ENCODE measurements at places on chromosomes 6 and 20. TPM values are rescaled to one million over a fixed set of nuclear protein-coding genes. Genes with fewer than 3 reads are reported as not detected.
A peak's percentile ranks its signal among the peaks of the same experiment; 100 is the strongest.

- peak overlapping the region; percentile 97 for H3K4me3 ChIP-seq
- no peak for DNase-seq
- H3K27ac ChIP-seq = peak overlapping the region; percentile 86
Observed at GRCh38 chr20:21302664-21303060, 469 bp upstream of the XRN2 start.

- H3K4me1 ChIP-seq = peaks cover 16% of the 10 kb centered on the region
- no peaks in the 10 kb centered on the region for H3K27me3 ChIP-seq
- no peaks in the 10 kb centered on the region for H3K36me3 ChIP-seq
Observed at GRCh38 chr20:25223179-25223661, 24.7 kb upstream of the PYGB start.

- H3K4me1 ChIP-seq = peaks cover 11% of the 10 kb centered on the region
- no peaks in the 10 kb centered on the region for H3K27me3 ChIP-seq
- H3K36me3 ChIP-seq = peaks cover 2% of the 10 kb centered on the region
Observed at GRCh38 chr6:5213836-5214235, 46.9 kb downstream of the LYRM4 start.

- H3K27me3 ChIP-seq = no peaks in the 10 kb centered on the region
- H3K27ac ChIP-seq = no peak overlapping the region
- no peak for DNase-seq
- H3K4me3 ChIP-seq = no peak overlapping the region
Observed at GRCh38 chr20:8265588-8265987, 133.5 kb downstream of the PLCB1 start.

DNA sequence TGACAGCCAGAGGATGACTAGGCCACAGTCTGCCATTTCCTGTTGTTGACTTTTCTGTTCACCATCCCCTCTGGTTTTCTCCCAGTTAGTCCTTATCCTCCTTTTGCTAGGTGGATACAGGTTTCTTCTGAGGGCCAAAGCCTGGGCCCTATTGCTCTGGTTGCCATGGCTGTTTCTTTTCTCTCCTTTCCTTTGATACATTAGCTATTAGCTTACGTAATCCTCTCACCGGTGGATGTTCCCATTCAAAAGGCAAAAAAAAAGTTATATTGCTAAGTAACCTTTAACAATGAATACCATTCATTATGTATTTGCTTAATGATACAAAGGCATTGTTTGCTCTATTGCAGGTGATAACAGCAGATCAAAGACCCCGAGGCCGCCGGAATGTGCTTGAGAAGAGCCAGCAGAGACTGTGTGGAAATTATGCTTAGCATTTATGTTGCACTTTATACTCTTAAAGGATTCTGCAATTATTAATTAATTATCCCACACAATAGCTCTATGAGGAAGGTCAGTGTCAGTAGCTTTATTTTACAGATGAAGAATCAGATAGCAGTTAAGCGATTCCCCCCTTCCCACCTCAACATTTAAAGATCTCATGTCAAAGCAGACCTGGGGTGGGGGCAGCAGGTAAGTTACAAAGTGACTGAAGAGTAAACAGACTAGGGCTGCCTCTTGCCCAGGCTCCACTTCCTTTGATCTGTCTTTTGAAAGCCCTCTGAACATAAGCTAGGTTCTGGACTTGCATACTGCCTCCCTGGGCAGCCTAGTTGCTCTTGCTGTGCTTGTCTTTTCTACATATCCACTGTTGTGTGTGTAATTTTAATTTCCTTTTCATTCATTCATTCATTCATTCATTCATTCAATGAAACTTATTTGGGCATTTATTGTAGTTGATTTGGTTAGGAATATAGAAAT lies 14.5 kb upstream of the TFB1M start:
- H3K27ac ChIP-seq = no peak overlapping the region
- no peaks in the 10 kb centered on the region for H3K27me3 ChIP-seq
- peaks cover 25% of the 10 kb centered on the region for H3K4me1 ChIP-seq
- no peaks in the 10 kb centered on the region for H3K36me3 ChIP-seq

DNA sequence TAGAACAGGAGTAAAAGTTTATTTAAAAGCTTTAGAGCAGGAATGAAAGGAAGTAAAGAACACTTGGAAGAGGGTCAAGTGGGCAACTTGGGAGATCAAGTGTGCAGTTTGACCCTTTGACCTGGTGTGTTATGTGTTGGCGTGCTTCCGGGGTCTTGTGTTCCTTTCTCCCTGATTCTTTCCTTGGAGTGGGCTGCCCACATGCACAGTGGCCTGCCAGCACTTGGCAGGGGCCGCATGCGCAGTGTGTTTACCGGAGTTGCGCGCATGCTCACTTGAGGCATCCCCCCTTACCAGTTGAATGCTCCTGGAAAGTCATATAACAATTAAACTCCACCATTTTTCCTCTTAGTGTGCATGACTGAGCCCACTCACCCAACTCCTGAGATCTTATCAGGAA lies 160.3 kb downstream of the ADAT2 start:
- peaks cover 4% of the 10 kb centered on the region for H3K36me3 ChIP-seq
- peaks cover 4% of the 10 kb centered on the region for H3K27me3 ChIP-seq
- H3K4me3 ChIP-seq = no peak overlapping the region
- no peak for DNase-seq
- peak overlapping the region; percentile 45 for H3K27ac ChIP-seq

DNA sequence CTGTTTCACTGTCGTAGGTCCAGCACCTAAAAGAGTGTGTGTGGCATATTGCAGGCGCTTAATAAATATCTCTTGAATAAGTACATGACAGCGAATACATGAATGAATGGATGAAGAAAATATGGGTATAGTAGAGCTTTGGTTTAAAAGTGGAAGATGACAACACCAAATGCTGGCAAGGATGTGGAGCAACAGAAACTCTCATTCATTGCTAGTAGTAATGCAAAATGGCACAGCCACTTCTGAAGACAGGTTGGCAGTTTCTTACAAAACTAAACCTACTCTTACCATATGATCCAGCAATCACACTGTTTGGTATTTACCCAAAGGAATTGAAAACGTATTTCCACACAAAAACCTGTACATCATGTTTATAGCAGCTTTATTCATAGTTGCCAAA lies 36.3 kb upstream of the ARFGEF2 start:
- no peaks in the 10 kb centered on the region for H3K36me3 ChIP-seq
- no peaks in the 10 kb centered on the region for H3K4me1 ChIP-seq
- H3K27ac ChIP-seq = no peak overlapping the region
- H3K27me3 ChIP-seq = peaks cover 6% of the 10 kb centered on the region

DNA sequence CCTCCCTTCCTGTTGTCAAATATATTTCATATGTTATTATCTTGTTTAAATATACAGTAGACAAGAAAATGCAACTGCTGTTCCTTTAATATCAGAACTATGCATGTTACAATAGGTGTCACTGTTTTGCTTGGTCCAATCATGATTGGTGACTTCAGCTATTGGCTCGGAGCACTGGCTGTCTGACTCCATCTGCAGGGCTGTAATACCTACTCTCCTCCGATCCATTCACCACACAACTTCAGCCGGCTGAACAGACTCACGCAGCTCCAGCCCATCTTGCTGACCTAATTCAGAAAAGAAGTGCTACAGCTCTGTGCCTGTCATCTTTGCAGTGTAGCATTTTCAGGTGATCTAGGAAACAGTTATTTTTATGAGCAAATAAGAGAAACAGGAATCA lies at the start of gene BTBD3:
TSS of gene BTBD3 (plus strand) at position 231 of the 400 bp plus-strand sequence. CDS start 383 bp downstream, outside the sequence.
- peak within 1 kb of the TSS; percentile 8 for H3K4me3 ChIP-seq
- no peaks in the 10 kb centered on the region for H3K27me3 ChIP-seq
- peaks cover 5% of the 10 kb centered on the region for H3K36me3 ChIP-seq
- peak within 1 kb of the TSS; percentile 76 for H3K27ac ChIP-seq
- no peak for DNase-seq

DNA sequence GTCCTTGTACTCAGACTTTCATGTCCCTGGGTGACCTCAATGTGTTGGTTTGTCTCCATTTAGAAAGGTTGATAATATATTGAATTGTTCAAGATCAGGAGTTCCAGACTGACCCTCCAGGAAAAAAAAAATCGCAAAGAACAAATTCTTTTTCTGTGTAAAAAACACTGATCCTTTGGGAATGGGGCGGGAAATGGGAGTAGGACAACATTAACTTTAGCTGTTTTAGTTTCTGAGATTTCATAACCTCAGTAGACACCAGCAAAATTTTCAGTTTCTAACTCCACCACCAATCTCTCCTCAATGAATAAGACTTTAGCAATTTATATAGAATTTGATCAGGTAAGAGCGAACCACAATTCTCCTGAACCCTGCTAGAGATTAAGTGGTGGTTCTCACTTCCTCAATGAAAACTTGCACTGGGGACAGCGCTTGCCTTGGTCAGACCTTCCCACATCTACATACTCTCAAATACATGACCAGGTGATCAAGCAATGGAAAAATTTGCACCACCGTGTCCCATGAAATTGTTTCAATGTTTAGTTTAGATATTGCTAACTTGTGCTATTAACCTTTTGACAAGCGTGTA lies 231.2 kb upstream of the PLN start:
- H3K27me3 ChIP-seq = no peaks in the 10 kb centered on the region
- H3K4me3 ChIP-seq = no peak overlapping the region
- no peak overlapping the region for H3K27ac ChIP-seq
- DNase-seq = no peak
- no peaks in the 10 kb centered on the region for H3K4me1 ChIP-seq

GRCh38 chr6:122075917-122076316 lies 323.5 kb upstream of the HSF2 start:
- H3K36me3 ChIP-seq = no peaks in the 10 kb centered on the region
- no peak overlapping the region for H3K27ac ChIP-seq
- no peaks in the 10 kb centered on the region for H3K27me3 ChIP-seq
- no peak for DNase-seq
- no peak overlapping the region for H3K4me3 ChIP-seq

GRCh38 chr20:63748070-63748933 lies 8.7 kb downstream of the SLC2A4RG start:
- peak overlapping the region; percentile 66 for H3K4me3 ChIP-seq
- H3K4me1 ChIP-seq = peaks cover 4% of the 10 kb centered on the region
- H3K27ac ChIP-seq = no peak overlapping the region
- H3K27me3 ChIP-seq = peaks cover 4% of the 10 kb centered on the region

GRCh38 chr6:117267054-117267347 lies 1.6 kb downstream of the VGLL2 start:
- peaks cover 2% of the 10 kb centered on the region for H3K36me3 ChIP-seq
- peak overlapping the region; percentile 44 for H3K4me3 ChIP-seq
- peaks cover 97% of the 10 kb centered on the region for H3K27me3 ChIP-seq
- DNase-seq = no peak
- H3K4me1 ChIP-seq = peaks cover 9% of the 10 kb centered on the region
- H3K27ac ChIP-seq = no peak overlapping the region

- no peaks in the 10 kb centered on the region for H3K27me3 ChIP-seq
- no peak for DNase-seq
- no peak overlapping the region for H3K4me3 ChIP-seq
- H3K4me1 ChIP-seq = peaks cover 4% of the 10 kb centered on the region
Observed at GRCh38 chr6:121826156-121826810, 390.8 kb downstream of the GJA1 start.

DNA sequence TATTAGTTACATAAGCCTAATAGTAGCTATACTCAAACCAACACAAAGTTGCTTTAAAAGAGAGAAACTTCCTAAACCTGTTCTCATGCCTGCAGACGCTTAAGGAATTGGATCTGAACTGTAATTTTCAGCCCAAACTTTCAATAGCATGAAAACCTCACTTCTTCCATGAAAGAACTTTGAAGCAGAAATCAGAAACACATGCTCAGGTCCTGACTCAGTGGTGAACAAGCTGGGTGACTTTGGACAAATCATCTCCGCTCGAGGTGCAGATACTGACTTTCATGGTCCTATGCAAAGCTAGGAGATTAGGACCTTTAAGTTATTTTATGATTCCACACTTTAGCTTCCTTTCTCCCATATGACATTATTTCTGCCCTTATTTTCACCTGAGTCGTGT lies 36.5 kb downstream of the NOX3 start:
- H3K27me3 ChIP-seq = no peaks in the 10 kb centered on the region
- peaks cover 23% of the 10 kb centered on the region for H3K4me1 ChIP-seq
- H3K4me3 ChIP-seq = no peak overlapping the region
- H3K27ac ChIP-seq = no peak overlapping the region
- no peaks in the 10 kb centered on the region for H3K36me3 ChIP-seq

- peaks cover 39% of the 10 kb centered on the region for H3K4me1 ChIP-seq
- DNase-seq = no peak
- H3K36me3 ChIP-seq = no peaks in the 10 kb centered on the region
- no peak overlapping the region for H3K4me3 ChIP-seq
Observed at GRCh38 chr6:109087661-109088264, 6.9 kb downstream of the SESN1 start.

DNA sequence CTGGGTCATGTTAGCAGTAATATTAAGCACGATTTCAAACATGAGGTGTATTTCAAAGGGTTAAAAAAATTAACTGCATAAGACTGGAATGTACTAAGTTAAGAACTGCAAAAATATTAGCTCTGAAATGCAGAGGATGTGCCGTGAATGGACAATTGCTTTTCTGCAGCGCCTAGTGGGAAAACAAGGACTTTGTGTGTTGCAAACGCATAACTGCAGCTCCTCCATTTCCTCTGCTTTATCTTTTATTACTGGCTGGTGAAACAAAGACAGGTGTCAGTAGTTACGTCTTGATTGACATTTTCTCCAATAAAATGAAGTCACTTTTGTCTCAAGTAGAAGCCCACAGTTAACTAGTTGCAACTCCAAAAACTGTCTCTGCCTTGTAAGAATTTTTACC lies 1.7 kb downstream of the PDE7B start:
- no peak for DNase-seq
- no peaks in the 10 kb centered on the region for H3K27me3 ChIP-seq
- peaks cover 31% of the 10 kb centered on the region for H3K4me1 ChIP-seq
- peak overlapping the region; percentile 2 for H3K27ac ChIP-seq
- no peak overlapping the region for H3K4me3 ChIP-seq

DNA sequence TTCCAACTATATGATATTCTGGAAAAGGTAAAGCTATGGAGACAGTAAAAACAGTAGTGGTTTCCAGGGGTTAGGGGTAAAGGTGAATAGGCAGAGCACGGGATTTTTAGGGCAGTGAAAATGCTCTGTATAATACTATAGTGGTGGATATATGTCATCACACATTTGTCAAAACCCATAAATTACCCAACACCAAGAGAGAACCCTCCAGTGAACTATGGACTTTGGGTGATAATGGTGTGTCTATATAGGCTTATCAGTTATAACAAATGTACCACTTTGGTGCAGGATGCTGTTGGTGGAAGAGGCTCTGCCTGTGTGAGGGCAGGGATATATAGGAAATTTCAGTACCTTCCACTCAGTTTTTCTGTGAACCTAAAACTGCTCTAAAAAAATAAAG lies 149.9 kb downstream of the GPX5 start:
- peaks cover 16% of the 10 kb centered on the region for H3K4me1 ChIP-seq
- no peak for DNase-seq
- peak overlapping the region; percentile 61 for H3K4me3 ChIP-seq
- no peak overlapping the region for H3K27ac ChIP-seq
- no peaks in the 10 kb centered on the region for H3K36me3 ChIP-seq

DNA sequence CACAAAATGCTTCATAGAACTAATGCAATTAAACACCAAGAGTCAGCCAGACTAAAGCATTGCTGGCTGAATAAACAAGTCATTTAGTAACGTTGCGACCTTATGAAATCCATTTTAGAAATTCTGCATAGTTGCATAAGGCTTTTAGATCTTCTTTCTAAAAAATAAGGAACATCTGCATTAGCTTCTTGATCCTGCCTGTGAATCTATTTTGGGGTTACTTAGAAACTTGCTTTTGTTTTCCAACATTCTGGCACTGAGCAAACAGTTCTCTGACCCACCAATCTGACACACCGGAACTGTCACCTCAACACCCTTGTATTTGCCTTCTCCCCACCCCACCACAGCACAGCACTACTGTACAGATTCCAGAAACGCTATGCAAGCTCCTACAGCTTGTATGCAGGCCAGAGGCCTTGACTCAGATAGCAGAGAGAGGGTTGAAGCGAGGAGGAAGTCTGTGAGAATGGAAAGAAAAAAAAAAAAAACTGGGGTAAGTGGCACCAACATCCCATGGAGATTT lies 55.0 kb downstream of the KIF13A start:
- H3K27me3 ChIP-seq = no peaks in the 10 kb centered on the region
- H3K4me3 ChIP-seq = no peak overlapping the region
- no peak overlapping the region for H3K27ac ChIP-seq

The SNX3 gene
- 71.0 TPM for total RNA-seq

The POM121L2 gene
- total RNA-seq = not detected

Measured in neural crest cell (in vitro differentiated cells).